Right renal pelvis (tissue), 4 donors: ENCODE measurements at places on chromosomes 3 and 15. TPM values are rescaled to one million over a fixed set of nuclear protein-coding genes. Genes with fewer than 3 reads are reported as not detected.

DNA sequence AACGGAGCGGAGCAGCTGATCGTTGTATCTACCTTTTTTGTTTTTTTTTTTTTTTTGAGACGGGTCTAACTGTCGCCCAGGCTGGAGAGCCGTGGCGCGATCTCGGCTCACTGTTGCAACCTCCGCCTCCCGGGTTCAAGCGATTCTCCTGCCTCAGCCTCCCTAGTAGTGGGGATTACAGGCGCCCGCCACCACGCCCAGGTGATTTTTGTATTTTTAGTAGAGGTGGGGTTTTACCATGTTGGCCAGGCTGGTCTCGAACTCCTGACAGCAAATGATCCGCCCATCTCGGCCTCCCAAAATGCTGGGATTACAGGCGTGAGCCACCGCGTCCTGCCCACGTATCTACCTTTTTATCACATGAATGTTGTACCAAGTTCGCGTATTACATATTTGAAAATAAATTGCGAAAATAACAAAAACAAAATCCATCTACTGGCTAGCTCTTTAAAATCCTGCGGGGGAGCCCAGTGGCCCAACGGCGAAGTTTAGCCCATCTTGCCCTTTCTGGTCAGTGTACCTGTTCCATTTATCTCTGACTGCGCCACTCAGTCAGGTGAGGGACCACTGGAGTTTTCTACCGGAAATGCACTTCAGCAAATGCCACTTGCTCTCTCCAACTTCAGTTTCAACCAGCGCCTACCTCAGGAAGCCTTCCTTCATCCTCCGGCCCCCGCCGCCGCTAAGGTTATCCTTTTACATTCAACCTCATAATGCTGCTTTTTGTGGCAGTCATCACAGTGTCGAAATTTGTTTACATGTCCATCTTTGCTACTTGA, 1.2 kb upstream of the EIF3J start:
- DNase-seq, result peak; percentile 22

TMCO5A gene
- not detected for polyA plus RNA-seq

TBC1D23 gene
- 47.1 TPM for polyA plus RNA-seq

DNA sequence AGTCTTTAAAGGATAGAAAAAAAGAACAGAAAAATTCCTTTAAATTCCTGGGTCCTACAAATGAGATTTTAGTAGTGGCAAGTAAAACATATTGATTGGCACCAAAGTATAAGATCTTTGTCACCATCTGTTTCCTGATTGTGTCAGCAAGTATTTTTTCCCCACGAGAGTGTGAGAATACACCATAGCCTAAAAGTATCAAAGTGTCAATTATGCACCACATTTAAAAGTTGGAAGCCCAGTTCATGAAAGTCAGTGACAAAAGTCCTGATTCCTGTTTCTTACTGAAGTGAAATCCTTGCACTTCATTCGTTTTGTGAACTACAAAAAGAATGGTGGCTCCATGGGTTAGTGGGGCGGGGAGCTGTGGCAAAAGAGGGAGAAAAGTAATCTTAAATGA, 83.8 kb upstream of the DPH6 start:
- no peak for DNase-seq

GRCh38 chr15:81106560-81106959, 27.5 kb upstream of the CFAP161 start:
- no peak for DNase-seq

DNA sequence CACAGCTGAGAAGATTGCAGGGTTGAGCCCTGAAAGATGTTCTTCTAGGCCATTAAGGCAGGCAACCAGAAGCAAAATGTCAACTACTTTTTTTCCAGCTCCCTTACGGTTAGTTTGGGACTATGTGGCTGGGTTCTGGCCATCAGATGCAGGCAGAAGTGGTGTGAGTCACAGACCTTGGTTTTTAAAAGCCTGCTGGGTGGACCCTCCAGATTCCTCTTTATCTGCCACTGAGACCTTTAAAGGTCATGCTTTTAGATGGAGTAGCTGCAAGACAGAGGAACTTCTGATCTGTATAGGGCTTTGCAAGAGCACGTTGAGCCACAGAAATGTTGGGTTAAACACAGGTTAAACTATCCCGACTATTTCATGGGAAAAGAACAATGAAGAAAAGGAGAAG, 102.9 kb downstream of the CHST2 start:
- no peak for DNase-seq

- DNase-seq, result no peak
These were observed 344.2 kb upstream of the MCTP2 start for GRCh38 chr15:93887151-93887550.

- DNase-seq, result no peak
These were observed 293.1 kb downstream of the SV2B start for GRCh38 chr15:91393186-91393585.

GRCh38 chr15:75554717-75555116, 24.4 kb downstream of the PTPN9 start:
- DNase-seq, result no peak

CCDC191 gene
- 14.2 TPM for polyA plus RNA-seq

CPNE4 gene
- 0.49 TPM for polyA plus RNA-seq

GRCh38 chr3:111582120-111582474, 13.0 kb downstream of the ZBED2 start:
- DNase-seq, result no peak

UMPS gene
- 51.6 TPM for polyA plus RNA-seq

GRCh38 chr15:79294075-79294474, 11.6 kb downstream of the ANKRD34C start:
- DNase-seq, result no peak

CSPG4 gene
- 11.7 TPM for polyA plus RNA-seq

CGNL1 gene
- 62.5 TPM for polyA plus RNA-seq

DNA sequence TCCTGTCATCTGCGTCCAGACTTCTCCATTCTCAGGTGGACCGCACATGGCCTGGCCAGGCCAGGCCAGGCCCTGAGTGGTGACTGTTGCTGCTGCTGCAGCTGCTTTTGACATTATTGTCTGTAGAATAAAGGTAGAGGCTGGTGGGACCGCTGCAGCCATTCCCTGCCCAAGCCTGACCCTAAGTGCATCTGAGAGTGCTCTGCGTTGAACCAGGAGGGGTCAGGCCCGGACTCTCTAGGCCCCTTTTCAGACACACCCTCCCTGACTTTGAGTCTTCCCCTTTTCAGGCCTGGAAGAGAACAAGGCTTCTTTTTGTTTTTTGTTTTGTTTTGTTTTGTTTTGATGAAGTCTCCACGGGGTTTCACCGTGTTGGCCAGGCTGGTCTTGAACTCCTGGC, 54.6 kb upstream of the FLNB start:
- no peak for DNase-seq

UCN2 gene
- 0.60 TPM for polyA plus RNA-seq

DNA sequence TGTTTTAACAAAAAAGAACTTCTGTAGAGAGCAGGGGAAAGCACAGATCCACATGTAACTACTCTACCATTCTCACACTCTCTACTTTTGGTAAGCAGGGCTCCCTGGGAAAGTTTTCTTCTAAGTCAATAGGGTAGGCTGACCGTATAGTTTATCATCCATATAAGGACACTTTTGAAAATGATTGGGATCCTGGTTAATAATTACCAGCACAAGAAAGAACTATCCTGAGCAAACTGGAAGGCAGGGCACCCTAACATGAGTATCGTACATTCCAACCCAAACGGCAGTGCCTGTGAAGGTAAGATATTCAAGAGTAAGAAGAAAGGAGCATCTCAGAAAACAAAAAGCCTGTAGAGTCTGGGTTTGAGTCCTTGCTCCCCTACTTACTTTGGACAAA, 22.1 kb downstream of the SUSD5 start:
- no peak for DNase-seq

DNA sequence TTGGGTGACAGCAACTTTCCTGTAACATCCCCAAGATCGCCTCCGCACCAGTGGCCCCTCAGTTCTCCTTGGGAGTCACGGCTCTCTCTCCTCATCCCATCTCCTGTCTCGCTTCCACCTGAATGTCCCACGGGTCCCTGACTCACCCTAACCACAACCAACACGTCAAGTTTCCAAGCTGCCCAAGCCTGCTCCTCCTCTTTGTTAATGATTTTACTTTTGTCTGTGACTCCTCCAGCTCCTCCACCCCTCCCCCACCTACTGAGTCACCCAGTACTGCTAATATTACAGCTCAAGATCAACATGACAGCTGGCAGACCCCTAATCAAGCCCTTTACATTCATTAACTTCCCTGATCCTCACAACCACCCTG, 39.3 kb downstream of the BDH1 start:
- no peak for DNase-seq

DNA sequence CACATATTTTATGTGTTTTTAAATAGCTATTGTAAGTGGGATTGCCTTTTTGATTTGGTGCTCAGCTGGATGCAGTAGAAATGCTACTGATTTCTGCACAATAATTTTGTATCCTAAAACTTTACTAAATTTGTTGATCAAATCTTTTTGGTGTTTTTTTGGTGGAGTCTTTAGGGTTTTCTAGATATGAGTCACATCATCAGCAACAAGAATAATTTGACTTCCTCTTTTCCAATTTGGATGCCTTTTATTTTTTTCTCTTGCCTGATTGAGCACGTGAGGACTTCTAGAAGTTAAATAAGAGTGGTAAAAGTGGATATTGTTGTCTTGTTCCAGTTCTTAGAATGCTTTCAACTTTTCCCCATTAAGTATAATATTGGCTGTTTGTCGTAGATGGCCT, 51.3 kb downstream of the TLNRD1 start:
- DNase-seq, result no peak

CHRNA5 gene
- polyA plus RNA-seq, result 11.1 TPM

RTP3 gene
- not detected for polyA plus RNA-seq

CCDC39 gene
- polyA plus RNA-seq, result 5.1 TPM

ACOX2 gene
- 38.8 TPM for polyA plus RNA-seq

DNA sequence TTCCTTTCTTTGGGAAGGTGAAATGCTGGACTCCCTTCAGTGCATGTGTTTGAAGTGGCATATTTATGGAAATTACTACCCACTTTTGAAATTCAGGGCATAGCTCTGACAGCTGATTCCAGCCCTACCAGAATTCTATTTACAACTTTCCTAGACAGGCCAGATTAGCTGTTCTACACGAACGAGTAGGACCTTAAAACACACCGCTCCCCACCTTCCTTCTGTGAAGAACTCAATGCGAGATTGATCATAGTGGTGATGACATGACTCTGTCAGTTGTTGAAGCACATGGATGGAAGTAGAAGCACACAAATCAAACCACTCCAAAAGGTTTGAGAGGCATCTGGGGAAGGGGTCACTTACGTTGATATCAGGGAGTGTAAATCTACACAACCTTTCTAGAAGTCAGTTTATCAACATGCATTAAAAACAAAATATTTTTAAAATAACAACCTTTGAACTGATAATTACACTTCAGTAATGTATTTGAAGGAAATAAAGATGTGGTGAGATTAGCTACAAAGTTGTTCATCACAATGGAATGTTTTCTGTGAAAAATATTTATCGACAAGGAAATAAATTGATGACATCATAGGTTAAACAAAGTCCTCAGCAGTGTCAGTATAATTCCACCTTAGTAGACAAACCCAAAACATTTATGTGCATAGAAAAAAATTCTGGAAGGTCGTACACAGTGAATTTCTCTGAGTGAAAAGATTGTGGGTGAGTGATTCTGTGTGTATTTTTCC, 29.8 kb downstream of the RARB start:
- DNase-seq, result no peak

DNA sequence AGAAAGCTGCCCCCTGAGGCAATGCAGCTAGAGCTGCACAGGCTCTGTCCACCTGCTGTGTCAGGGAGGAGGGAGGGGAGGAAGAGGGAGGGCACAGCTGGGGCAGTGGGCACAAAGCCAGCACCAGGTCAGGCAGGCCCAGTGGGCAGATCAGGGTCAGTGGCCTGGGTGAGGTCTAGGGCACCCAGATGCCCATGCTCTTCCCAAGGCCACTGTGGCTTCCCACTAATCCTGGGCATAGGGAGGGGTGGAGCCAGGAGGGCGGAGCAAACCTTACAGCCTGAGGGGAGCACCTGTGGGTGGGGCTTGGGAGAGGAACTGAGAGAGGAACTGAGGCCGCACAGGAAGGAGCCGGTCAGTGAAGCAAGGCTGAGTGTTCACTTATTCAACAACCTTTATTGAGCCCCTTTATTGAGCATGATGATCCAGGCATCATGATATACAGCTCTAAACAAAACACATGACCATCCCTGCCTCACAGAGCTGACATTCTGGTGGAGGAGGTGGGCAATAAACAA, 55.0 kb downstream of the RHCG start:
- DNase-seq, result no peak

DNA sequence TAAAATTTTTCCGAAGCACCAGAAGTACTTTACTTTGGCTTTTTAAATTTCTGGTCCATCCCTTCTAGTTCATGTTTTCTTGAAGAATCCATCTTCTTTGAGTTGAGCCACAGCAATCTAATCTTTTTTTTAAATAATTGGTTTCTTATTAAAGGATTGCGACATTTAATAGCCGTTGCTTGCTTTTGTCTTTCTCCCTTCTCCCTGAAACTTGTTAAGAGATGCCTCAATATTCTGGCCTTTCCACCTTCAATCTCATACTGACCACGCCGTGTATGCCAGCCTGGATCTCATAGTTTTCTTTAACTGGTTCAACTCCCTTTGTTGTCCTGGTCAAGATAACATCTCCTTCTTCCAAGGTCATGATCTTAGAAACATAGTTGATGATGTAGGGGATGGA, 18.4 kb upstream of the RPLP1 start:
- no peak for DNase-seq

DNA sequence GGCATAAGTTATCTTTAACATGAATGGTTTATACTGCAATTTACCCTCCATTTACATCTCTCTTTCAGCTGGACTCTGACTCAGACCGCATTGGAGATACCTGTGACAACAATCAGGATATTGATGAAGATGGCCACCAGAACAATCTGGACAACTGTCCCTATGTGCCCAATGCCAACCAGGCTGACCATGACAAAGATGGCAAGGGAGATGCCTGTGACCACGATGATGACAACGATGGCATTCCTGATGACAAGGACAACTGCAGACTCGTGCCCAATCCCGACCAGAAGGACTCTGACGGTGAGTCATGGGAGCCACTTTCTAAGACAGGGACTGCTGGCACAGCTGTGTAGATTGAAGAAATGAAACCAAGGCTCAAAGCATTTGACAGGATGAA, 11.6 kb downstream of the THBS1 start:
- no peak for DNase-seq

GRCh38 chr3:15273227-15273626, 59.2 kb downstream of the SH3BP5 start:
- no peak for DNase-seq

DNA sequence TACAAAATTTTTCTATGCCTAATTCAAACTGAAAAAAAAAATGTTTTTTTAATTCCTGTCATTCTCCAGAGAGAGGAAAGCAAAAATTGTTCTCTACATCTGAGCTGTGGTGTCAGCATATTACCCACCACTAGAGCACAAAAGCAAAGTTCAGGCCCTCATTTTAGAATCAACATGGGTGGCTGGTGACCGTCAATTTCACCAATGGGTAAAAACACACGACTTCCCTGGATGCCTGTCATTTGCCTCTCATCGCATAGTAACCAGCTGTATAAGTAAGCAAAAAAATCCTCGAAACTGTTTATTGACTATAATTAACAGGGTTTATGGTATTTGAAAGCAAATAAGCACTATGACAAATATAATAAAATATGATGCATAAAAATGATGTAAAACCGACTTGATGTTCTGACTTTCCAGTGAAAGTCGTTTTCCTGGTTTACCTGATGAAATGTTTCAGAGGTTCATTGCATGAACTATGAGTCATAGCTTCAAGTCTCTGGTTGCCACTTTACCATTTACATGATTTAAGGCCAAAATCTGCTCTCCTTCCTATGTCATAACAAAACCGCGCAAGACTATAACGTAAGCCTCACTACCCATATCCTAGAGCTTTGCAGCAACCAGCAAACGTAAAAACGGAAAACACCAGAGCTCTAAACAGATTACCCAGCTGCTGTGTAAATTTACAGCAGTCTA, 60.5 kb downstream of the THBS1 start:
- DNase-seq, result no peak

GP5 gene
- 0.91 TPM for polyA plus RNA-seq
